ENCODE measurements at places on chromosomes 3 and 15.
A peak's percentile ranks its signal among the peaks of the same experiment; 100 is the strongest.

GRCh38 chr3:164832216-164832615, 246.1 kb downstream of the SI start:
- DNase-seq, result no peak

- DNase-seq, result peak; percentile 19
Observed at GRCh38 chr3:110814170-110815007, 257.2 kb upstream of the NECTIN3 start.

DNA sequence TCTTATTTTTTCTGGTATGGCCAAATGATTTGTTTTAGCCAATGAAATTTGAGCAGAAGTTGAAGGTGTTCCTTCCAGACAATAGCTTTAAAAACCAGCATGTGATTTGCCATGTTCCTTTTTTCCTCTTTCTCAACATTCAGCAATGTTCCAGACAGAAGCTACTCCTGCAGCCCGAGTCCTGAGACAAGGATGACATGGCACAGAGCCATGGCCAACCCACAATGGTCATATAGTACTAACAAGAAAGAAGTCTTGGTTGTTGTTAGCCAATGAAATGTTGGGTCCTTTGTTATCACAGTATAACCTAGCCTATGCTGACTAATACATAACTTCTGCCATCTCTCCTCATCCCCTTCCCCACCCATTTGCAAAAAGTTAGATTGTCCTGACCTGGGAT, 211.1 kb upstream of the STT3B start:
- no peak for DNase-seq

DNA sequence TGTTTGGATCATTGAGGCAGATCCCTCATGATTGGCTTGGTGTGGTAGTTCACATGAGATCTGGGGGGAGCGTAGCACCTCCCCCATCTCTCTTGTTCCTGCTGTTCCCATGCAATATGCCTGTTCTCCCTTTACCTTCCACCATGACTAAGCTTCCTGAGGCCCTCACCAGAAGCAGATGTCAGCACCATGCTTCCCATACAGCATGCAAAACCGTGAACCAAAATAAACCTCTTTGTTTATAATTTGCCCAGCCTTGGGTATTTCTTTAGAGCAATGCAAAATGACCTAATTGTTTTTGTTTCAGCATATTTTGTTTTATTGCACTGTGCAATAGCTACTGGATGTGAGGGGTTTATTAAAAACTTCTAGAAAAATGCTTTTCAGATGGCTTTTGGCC, 56.6 kb upstream of the CHST2 start:
- no peak for DNase-seq

DNA sequence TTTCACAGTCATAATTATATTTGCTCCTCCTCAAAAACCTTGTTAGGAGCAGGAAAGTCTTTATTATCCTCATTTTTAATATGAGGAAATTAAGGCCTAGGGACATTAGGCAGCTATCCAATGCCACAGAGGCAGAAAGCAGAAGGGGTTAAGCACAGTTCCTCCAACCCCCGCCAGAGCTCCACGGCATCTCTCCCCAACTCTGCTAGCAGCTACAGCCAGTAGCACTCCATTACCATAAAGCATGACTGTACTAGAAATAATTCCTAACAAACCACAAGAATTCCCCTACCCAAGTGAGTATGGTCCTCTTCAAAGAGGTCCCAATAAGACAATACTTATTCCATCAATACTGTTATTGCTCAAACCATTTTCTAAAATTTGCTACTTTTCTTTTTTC, 9.8 kb downstream of the HEG1 start:
- no peak for DNase-seq

- no peak for DNase-seq
Observed at GRCh38 chr3:34203386-34203785, 405.0 kb downstream of the PDCD6IP start.

GRCh38 chr3:127786353-127787070, 35.8 kb downstream of the MGLL start:
- no peak for DNase-seq

DNA sequence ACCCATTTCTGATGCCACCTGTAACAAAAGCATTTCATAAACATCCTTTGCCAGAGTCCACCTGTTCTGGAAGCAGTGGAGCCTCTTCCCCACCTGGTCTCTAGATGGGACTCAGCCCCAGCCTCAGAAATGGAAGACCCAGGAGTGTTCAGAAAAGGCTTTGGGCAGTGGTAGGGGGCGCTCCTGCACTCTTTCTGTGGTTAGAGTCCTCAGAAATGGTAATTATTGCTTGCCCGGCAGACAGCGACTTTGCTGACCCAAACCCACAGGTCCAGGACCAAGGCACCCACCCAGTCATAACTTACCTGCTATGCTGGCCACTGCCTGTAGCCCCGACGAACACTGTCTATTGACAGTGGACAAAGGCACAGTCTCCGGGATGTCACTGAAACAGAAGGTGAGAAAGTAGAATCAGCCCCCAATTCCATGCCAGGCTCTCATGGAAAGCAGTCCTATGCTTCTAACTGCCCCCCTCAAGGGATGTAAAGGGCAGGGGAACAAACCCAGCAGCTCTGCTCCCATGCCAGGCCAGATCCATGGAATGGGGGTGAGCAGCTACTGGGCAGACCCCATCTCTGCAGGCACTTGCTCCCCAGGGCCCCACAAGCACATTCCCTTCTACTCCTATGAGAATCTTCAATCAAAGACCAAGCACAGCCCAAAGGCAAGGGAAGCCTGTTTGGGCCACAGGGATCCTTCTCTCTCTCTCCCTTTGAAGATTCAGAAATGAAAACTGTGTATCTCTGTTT, 5.1 kb downstream of the ACAA1 start:
- DNase-seq, result no peak

GRCh38 chr3:169556349-169556870, 107.1 kb downstream of the MECOM start:
- no peak for DNase-seq
